NCI-H1417 treated with DMSO at 0.1 percent for 48 hours (cell line): ENCODE measurements at places on chromosomes 12 and 14.

DNA sequence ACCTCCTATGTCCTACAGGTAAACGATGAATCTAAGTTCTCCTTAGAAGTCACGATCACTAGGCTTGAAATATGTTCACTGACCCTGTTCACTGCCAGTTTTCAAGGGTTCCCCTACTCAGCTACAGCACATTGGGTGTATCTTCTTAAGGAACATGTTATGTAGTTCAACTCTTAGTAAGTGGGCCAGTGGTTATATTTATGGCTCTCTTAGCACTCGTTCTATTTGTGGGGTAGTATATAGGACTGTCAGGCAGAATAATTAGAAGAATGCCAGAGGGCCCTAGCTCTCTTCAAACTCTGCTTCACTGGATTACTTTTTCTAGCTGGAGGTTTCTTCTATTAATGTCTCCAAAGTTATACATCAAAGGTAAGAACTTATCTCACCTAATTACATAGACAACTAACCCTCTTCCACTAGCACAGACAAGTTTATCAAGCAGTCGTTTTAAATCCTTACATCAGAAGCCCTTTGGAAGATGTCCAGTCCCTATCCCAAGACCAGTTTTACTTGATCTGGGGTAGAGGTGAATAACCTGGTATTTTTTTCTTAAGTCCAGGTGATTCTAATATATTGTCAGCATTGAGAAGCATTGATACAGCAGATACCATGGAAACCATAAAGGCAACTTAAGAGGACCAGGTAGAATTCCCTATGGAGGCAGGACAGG, 39.6 kb downstream of the ZFYVE26 start:
- no peak for DNase-seq

GRCh38 chr12:113475451-113476175, 3.9 kb upstream of the LHX5 start:
- no peak for DNase-seq

- DNase-seq, result no peak
Measured at GRCh38 chr14:85565862-85566296, 35.9 kb downstream of the FLRT2 start.

- no peak for DNase-seq
Measured at GRCh38 chr12:22121224-22121623, 75.2 kb downstream of the CMAS start.

DNA sequence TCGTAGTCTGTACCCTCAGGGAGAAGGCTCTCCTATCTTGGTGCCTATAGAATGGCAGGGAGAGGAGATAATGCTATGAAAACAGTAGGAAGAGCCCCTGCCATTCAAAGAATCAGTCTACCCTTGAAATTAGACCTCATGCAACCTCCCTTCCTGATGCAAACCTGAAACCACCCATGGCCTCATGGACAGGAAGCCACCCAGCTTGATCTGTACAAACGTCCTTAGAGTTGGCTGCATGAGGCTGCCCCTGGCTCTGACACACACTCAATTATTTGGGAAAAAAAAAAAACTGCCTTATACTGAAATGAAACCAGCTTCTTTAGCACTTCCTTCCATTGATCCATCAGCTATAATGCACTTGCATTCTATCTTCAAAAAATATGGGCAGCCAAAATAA, 116.6 kb upstream of the BCL2L14 start:
- DNase-seq, result no peak

DNA sequence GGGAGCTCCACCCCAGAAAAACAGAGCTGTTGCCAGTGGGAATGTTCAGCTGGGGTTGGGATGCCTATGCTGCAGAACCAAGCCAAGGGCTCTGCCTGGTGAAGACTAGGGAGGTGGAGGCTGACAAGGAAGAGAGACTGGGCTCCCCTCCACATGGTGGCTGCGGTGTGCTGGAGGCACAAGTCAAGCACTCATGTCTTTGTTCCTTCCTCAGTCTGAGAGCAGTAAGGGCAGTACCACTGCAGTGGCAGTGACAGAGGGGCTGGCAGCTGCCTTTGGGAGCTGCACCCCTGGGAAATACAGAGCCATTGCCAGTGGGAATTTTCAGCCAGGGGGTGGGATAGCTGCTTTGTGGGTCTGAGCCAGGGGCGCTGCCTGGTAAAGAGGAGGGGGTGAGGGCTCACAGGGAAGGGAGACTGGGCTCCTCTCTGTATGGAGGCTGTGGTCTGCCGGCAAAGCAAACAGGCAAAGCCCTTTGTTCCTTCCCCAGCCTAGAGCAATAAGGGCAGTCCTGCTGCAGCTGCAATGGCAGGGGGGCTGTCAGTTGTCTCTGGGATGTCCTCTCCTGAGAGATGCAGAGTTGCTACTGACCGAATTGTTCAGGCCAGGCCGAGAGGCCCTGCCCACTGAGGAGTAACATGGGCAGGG, 255.9 kb downstream of the RAD51B start:
- DNase-seq, result no peak

DNA sequence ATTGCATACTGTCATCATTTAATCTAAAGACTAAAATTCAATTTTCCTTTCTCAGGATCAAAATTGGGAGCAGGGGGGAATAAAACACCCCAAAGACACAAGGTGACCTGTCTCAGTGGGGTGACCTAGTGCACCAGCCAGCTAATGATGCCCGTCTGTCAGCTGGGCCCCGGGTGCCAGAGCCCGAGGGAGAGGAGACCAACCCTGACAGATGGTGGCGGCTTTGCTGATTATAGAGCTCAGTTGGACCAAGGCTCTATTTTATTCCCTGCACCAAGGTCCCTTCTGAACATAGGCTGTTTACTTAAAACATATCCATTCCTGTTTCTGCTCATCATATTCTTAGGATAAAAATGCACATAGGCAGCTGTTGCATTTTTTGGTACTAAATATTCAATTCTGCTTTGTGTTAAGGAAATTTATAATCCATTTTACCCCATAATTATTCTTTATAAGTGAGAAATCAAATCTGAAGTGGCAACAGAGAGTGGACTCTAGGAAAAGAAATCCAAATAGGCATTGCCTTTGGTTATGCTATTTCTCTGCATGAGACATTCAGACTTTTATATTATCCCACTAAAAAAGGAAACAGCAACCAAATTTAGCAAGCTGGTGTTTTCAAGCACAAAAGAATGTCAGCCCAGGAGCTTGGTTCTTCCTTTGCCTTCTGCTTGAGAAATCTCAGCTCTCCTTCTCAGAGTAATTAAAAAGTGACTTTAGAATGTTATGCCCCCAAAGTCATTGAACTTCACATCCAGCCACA, 96.8 kb upstream of the IFNG-AS1 start:
- no peak for DNase-seq

DNA sequence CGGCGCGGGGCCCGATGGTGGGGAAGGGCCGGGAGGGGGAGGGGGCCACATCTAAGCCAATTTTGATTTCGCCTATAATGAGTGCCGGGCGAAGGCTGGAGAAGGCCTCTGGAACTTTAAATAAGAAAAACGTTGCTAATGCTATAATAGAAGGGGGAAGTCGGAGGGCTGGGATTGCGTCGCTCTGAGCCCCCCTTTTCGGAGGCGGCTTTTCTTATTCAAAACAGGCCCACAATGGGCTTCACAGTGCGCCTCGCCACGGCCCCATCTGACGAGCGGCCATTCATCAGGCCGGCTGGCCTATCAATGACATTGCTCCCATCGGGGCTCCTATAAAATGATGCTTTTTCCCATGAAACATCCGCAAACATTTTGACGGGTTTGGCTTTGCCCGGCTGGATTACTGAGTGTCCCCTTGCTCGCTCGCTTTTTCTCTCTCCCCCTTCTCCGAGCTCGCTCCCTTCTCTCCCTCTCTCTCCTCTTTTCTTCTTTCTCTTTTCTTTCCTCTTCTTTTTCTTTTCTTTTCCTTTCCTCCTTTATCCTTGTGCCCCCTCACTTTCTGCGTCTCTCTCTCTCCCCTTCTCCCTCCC, at the start of gene RFX4:
Gene RFX4, plus strand, starts transcription at position 364 of the 590 bp plus-strand sequence. CDS start 317 bp downstream, outside the sequence.
- DNase-seq, result no peak

DNA sequence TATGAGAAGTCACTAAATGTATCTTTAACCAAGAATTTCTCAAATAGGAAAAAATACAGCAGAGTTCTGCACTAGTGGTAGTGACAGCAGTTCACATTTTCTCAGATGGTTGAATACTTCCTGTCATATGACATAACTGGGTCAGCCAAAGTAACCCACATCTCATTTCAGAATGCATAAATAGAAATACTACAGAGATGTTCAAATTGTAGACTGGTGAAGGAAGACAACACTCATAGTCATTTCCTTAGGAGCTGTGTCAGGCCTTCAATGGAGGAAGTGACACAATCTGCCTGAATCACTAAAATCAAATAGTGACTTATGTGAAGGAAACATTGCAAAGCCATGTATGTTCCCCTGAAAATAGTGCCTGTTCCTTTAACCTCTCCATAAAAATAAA, 32.4 kb downstream of the FERMT2 start:
- DNase-seq, result no peak

DNA sequence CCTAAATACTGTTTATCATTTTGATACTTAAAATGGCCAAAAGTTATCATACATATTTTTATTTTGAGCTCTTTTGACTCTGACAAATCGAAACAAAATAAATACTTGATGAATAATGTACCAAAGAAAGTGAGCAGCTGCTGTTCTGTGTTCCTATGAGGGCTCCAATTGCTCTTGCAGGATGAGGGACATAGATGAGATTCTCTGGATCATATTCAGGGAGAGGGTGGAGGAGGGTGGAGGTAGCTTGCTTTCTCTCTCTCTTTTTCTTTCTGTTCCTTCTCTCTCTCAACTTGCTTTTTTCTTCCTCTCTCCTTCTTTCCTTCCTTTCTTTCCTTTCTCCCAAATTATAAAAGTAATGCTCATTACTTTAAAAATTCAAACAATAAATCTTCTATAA, 8.9 kb upstream of the MYH7 start:
- no peak for DNase-seq

GRCh38 chr14:61479746-61480502, 158.5 kb downstream of the PRKCH start:
- no peak for DNase-seq

- DNase-seq, result no peak
Measured at GRCh38 chr14:89588016-89588415, 171.0 kb upstream of the FOXN3 start.

GRCh38 chr14:68944162-68944561, 34.9 kb downstream of the ACTN1 start:
- DNase-seq, result no peak

- no peak for DNase-seq
Measured at GRCh38 chr14:102867826-102868580, 54.5 kb upstream of the AMN start.
